ENCODE measurements at places on chromosomes 2 and 18. TPM values are rescaled to one million over a fixed set of nuclear protein-coding genes. Genes with fewer than 3 reads are reported as not detected.

The CD226 gene
- polyA plus RNA-seq = 0.11 TPM

DNA sequence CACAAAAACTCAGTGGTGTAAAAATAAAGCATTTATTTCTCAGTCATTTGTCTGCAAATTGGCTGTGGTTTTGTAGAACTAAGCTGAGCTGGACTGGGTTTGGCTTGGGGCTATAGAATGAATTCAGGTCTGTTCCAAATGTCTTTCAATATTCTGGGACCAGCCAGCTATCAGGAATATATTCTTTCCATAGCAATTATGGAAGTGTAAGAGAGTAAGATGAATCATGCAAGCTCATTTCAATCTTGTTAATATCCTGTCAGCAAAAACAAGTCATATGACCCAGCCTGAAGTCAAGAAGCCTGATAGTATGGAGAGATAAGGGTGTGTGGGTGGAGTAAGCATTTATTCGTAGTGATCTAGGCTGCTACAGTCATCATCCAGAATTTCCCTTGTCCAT lies 481.0 kb upstream of the CDH2 start:
- no peak for DNase-seq

DNA sequence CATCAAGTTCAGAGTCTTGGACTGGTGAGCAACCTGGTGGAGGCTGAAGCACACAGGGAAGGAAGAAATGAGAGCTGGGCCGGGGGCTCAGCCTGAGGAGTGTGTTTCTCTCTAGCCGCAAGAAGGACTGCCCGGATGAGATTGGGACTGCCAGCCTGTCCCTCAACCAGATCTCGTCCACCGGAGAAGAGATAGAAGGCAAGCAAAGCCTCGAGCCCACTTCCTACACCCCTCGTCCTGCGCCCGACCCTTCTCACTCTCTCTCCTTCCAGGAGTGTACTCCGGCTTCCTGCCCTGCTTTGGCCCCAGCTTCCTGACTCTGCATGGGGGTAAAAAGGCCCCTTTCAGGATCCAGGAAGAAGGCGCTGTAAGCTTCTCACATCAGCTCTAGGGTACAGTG lies 26.2 kb downstream of the FER1L5 start:
- DNase-seq = no peak

GRCh38 chr2:164826293-164827243 lies 15.1 kb downstream of the COBLL1 start:
- DNase-seq = peak; percentile 51

GRCh38 chr2:237896507-237896892 lies 37.1 kb downstream of the RAMP1 start:
- DNase-seq = no peak

- DNase-seq = no peak
Measured at GRCh38 chr2:226423498-226423960, 376.1 kb downstream of the IRS1 start.

All from right cardiac atrium (tissue), 5 donors.